NCI-H187 treated with DMSO at 0.1 percent for 48 hours (cell line): ENCODE measurements at places on chromosomes 6 and 20.
A peak's percentile ranks its signal among the peaks of the same experiment; 100 is the strongest.

GRCh38 chr6:111254004-111254778, 166.9 kb downstream of the SLC16A10 start:
- peak; percentile 39 for DNase-seq

GRCh38 chr6:79719248-79719960, 88.3 kb downstream of the SH3BGRL2 start:
- DNase-seq = no peak

- no peak for DNase-seq
Measured at GRCh38 chr6:28446818-28447511, 3.7 kb upstream of the ZSCAN23 start.

GRCh38 chr6:98777762-98778161, 56.6 kb upstream of the POU3F2 start:
- no peak for DNase-seq

- DNase-seq = no peak
Measured at GRCh38 chr6:150004101-150004782, 21.1 kb downstream of the RAET1L start.

DNA sequence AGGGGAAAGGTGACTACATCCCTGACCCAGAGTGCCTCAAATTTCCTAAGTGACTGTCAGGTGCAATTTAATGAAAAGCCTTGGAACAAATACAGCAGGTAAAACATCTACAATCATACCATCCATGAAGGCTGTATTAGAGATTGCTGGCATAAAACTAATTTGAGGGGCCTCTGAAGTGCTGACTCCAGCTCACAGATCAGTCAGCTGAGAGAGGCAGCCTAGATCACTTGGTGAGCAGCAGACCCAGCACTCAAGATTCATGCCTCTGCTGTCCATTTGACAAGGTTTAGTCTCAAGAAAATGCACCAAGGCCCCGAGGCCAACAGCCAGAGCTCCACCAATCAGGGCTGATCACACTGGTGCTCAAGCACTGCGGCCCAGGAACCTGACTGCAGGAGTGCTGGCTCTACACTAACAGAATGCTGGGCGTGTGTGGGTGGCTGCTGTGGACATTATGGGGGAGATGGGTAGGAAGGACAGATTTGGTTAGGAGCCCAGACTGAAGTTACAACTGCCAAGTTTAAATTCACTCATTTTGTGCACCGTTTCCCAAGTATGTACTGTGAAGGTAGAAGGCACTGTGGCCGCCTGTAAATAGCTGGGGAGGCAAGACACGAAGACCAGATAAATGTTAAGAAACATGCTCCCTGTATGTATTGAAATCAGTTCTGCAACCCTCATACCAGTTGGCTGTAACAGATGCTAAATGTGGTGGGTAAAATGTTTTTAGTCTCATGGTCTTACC, 28.2 kb downstream of the SNX5 start:
- no peak for DNase-seq

DNA sequence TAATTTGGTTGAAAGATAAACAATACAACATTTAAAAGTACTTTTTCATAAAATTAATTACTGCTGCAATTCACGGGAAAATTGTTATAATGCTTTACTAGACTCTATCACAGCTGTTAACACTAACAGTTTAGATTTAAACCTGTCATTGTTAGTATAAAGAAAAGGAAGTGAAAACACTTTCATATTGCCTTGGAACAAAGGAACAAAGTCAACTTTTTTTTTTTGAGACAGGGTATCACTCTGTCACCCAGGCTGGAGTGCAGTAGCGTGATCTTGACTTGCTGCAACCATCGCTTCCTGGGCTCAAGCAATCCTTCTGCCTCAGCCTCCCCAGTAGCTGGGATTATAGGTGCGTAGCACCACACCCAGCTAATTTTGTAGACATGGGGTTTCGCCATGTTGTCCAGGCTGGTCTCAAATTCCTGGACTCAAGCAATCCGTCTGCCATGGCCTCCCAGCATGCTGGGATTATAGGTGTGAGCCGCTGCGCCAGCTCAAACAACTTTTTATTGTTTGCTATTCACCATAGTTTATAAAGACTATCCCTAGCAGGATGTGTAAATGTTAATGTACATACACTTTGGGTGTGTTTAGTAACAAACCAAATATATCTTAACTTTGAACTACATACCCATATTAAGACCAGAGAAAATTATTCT, 22.1 kb downstream of the SLC35A1 start:
- no peak for DNase-seq
